Activated naive CD4-positive, alpha-beta T cell (primary cell): ENCODE measurements at places on chromosomes 3 and 15.

DNA sequence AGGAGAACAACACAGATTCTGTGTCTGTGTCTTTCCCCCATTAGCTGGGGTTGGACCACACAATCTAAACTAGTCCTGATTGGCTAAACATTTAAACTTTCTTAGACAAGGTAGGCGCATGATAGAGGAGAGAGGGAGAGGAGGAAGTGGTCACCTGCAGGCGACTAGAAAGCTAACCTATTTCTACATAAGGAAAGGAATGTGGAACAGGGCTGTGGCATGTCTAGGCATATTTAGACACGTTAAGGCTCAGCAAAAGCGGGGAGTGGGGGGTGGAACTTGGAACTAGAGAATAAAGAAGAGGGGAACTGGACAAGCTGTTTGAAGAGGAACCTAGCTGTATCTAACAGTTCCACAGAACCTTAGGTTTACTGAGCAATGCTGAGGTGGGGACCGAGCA, 12.8 kb downstream of the LRRC28 start:
- DNase-seq, result no peak

GRCh38 chr3:150076443-150076842, 105.7 kb upstream of the PFN2 start:
- no peak for DNase-seq

DNA sequence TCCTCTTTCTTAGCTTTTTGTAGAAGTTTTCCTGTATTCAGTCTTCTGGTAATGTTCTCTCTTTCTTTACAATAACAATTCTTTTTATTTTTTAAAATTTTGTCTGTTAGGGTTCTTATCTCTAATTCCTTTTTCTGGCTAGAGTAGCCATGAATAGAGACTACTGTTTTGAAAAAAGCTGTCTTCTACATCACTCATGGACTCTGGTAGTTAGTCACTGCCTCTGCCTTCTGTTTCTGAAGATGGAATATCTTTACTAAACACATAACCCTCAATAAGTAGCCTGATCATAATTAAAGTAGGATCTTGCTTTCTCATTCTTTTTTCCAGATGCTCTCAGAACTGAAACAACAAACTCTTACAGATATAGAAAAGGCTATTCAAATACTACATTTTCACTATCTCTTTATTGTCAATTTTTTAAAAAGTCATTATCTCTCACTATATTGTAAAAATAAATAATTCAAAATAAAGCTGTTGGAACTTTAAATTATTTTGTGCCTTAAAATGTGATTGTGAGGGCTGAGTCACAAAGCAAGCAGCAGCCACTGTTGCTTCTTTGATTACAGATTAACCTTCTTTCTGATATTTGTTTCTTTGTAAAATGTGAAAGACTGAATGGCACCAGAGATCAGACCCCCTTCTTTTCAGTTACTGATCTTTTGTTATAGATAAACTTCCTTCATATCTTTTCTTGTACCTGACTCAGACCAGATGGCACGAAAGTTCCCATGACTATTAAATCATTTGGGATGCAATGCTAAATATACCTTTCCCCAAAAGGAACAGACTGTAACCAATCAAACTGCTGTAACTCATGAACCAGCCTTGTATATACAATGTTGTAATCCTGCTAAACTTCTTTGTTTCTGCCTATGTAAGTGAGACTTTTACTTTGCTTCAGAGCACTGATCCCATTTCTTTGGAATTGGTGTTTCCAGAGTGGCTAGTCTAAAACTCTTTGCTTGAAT, 1159.5 kb downstream of the IGSF11 start:
- no peak for DNase-seq

GRCh38 chr3:98650971-98651779, 57.8 kb upstream of the CPOX start:
- no peak for DNase-seq

- no peak for DNase-seq
These were observed 993 bp upstream of the SIAH2 start for GRCh38 chr3:150763841-150764483.

GRCh38 chr3:160608870-160609269, 43.5 kb upstream of the KPNA4 start:
- no peak for DNase-seq

GRCh38 chr3:33915796-33916546, 117.5 kb downstream of the PDCD6IP start:
- no peak for DNase-seq

- no peak for DNase-seq
These were observed 1.4 kb downstream of the PLEKHO2 start for GRCh38 chr15:64842986-64843561.

GRCh38 chr3:177731644-177732268, 534.5 kb upstream of the TBL1XR1 start:
- DNase-seq, result no peak

- DNase-seq, result no peak
These were observed 136.0 kb upstream of the CCDC54 start for GRCh38 chr3:107241217-107241616.

DNA sequence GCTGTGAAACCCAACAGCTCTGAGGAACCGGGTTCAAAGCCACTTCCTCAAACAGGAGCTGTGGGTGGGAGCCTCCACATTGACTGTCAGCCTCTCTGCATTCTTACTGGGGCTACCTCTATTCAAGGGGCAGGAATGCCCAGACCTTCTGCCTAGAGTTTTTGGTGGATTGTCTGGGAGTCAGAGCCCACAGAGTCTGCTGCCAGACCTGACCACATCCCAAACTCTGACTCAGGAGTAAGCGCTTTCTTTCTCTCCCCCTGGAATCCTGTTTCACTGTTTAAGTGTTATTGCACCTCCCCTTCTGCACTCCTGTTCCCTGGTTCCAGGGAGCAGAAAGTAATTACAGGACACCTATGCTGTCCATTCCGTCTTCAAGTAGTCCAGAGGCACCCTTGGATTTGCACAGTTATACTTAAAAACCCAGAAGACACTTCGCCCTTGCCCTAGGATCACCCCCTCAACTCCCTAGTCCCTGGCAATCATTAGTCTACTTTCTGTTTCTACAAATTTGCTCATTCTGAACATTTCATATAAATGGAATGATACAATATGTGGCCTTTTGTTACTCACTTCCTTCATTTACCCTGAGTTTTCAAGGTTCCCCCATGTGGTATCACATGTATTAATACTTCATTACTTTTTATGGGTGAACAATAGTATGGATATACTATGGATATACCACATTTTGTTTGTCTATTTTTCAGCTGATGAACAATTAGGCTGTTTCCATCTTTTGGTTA, 37.9 kb upstream of the TJP1 start:
- DNase-seq, result no peak

DNA sequence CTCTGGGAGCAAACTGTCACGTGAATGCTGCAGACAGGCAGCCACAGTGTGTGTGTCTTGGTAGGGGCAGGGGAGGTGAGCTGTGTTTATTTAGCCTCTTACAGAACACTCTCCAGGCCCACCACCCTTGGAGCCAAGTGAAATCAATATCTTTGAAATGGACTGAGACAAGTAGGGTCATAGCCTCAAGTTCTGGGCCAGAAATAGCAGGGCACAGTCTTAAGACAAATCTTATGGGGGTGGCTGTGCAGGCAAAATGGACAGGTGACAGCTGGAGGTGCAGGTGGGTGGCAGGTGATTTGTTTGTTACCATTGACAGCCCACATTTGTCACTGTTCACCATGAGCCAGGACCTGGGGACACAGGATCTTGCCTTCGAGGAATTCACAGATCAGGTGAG, 93.6 kb upstream of the NMNAT3 start:
- DNase-seq, result no peak

GRCh38 chr3:19190602-19191001, 42.3 kb downstream of the KCNH8 start:
- no peak for DNase-seq

GRCh38 chr3:30970183-30970582, 75.7 kb upstream of the GADL1 start:
- DNase-seq, result no peak

DNA sequence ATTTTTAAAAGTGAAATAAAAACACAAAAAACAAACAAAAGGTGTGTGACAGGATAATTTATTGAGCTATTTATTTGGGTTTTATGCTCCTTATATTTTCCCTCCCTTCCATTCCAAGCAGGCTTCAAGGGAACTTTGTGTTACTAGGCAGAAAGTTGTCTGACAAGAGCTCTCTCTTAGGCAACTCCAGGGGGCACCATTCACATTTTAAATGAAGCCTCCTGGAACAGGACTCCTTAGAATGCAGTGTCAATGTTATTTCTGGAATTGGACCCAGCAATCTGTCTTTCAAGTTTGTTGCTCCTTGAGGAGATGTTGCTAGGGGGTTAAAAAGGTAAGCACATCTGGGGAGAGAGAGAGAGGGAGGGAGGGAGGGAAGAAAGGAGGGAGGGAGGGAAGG, 5.4 kb upstream of the RFX7 start:
- DNase-seq, result no peak

DNA sequence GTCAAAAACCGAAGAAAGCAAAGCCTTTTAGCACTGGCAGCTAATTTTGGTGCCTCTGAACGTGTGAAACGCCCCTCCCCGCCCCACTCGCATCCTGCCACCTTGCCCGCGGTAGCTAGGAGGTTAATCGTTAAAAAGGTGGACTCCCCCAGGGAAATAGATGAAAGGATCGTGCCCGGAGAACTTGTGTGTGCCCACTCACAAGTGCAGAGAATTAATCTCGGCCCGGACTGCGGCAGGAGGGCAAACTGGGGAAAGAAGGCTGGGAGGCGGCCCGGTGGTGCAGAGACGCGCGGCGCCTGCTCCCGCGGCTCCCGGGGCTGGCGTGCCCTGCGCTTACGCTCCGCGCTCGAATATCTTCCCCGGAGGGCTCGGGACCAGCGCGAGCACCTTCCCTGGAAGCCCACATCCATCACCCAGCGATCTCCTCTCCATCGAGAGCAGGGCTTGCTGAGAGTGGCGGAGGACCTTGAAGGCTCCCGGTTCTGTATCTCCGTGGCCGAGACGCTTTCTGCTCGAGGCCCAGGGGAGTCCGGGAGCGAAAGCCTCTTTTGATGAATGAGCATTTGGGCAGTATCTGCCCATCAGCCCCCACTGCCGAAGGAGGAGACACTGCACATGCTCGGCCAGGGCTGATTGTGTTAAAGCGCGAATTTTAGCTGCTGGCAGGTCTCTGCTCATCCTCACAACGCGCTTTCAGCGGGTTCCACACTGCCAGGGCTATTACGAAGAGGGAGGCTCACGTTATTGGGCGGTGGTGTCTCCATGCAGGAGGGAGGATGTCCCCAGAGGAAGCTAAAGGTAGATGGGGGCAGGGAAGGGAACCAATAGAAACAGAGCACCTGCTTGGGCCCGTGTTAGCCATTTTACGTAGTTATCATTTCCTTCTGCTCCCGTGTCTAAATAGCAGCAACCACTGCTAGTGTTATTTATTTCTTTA, 1.3 kb upstream of the SPTSSB start:
- no peak for DNase-seq

GRCh38 chr3:184242297-184242685, 6.5 kb downstream of the ALG3 start:
- no peak for DNase-seq

DNA sequence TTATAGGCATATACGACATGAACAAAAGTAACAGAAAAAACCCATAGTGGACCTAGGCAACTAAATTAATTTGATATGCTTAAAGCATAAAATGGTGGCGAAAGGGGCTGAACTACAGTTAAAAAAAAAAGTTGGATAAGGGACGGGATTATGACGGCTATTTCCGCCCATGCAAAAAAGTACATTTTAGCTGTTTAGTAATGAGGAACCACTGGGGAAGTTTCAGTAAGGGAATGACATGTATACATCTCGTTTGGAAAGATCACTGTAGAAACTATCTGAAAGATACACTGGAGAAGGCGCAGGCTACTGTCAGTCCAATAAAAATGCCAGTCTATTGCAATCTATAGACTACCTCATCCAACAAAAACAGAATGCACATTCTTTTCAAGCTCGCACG, 65.6 kb downstream of the ZNF148 start:
- no peak for DNase-seq

DNA sequence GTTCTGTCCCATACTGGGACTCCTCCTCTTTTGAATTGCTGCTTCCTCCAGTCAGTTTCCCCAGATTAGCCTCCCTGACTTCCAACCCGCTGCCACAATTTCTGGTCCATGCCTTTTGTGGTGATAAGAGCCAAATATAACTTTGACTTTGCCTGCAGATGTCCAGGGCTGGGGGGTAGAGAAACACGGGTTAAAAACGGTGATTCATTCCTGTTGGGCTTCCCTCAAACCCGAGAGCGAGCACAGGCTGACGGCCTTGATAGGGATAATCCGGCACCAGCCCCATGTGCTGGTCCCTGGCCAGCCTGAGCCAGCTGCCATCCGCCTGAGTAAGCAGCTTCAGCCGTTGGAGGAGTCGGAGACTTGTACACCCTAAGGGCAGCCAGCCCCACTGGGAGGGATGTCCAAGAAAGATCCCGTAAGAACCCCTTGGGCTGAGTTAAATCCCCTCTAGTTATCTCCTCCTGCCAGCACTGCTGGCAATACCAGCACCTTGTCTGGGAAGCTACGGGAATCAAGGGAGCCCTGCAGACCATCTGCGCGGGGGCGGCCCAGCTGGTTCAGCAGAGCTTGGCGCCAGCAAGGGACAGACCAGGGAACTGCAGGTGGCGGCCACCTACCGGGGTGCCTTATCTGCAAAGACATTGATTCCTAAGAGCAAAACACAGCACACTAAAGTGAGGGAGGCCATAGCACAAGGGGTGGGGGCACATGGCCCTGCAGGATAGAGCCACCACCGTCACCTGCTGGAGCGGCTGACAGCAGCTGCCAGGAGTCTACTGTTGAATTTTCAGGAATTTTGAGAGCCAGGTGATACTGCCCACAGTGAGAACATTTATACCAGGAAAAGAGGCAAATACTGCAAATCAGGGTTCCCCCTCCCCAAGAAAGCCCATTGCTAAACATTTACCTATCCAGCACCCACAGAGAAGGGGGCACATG, 18.1 kb downstream of the CSPG4 start:
- no peak for DNase-seq

GRCh38 chr3:139677388-139678155, at the start of gene NMNAT3:
NMNAT3 (minus strand) TSS chr3:139677972; CDS start chr3:139627724, 50,248 bp downstream.
- DNase-seq, result peak; percentile 68

DNA sequence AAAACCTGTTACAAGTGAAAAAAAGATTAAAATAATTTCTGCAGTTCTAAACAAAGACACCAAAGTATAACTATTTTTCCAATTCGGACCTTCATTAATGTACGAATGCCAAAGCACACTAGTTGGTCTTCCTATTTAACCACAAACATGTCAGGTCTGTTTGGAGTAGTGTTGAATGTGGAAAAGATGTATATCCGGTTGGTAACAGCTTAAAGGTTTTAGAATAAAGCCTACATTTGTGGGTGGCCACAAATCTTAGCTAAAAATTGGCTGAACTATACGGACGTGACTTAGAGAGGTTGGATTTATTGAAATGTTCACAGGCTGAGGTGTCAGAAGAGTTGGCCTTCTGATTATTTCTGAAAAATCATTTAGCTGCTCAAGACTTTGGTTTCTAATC, 78.4 kb downstream of the FSIP1 start:
- no peak for DNase-seq

GRCh38 chr15:66711260-66711659, 9.2 kb downstream of the SMAD6 start:
- DNase-seq, result no peak

DNA sequence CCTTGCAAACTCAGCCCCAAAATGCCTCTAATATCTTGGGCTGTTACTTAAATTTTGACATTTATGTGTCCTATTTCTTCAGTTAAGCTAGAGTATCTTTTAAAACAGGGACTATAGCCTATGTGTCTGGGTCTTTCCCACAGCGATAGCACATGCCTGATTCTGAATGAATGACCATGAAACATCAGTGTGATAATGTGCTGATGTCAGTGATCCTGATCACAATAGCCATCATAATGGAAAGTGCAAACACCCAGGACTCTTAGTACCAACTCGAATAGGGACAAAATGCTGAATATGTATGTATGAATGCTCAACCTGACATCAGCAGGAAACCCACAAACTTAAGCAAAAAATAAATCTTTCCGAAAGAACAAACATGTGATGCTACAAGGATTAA, 537.4 kb downstream of the IGSF11 start:
- no peak for DNase-seq

- DNase-seq, result no peak
These were observed 670.6 kb downstream of the PLOD2 start for GRCh38 chr3:145490088-145491048.
